CD4-positive, alpha-beta T cell treated with Interferon alpha-2 for 1 hour (primary cell): ENCODE measurements at places on chromosomes 4 and X.

- no peak for DNase-seq
These were observed 93.2 kb downstream of the ARSF start for GRCh38 chrX:3134316-3134945.

GRCh38 chr4:134470544-134470943 lies 269.0 kb upstream of the PABPC4L start:
- no peak for DNase-seq

DNA sequence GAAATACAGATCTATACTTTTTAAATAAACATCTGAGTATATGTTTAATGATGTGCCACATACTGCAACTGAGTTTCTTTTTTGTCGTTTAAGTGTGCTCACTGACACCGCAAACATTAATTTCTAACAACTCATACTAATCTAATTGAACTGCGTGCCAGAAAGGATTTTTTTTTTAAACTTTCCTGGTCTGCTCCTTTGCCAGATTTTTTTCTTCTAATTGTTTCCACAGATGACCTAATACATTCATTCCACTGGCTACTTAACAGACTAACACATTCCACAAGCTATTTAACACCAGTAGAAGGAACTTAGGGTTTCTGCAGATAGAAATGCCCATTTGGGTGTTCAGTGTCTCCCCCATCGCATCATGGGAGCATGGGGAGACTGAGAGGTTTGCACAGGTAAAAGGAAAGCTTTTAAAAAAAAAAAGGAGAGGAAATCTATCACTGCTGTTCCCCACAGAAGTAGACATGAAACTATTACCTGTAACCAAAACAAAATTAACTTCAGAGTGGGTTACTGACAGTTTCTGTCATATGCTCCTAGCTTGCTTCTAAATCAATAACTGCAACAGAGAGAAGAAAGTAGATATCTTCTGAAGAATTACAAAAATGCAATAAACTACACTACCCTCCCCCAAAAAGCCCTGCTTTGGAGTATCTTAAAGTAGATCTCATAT lies 31.6 kb downstream of the SH3KBP1 start:
- DNase-seq = no peak

- DNase-seq = no peak
These were observed 280.4 kb downstream of the KLHL4 start for GRCh38 chrX:87798039-87798438.

- no peak for DNase-seq
These were observed 24.1 kb downstream of the FGFRL1 start for GRCh38 chr4:1035510-1035909.

DNA sequence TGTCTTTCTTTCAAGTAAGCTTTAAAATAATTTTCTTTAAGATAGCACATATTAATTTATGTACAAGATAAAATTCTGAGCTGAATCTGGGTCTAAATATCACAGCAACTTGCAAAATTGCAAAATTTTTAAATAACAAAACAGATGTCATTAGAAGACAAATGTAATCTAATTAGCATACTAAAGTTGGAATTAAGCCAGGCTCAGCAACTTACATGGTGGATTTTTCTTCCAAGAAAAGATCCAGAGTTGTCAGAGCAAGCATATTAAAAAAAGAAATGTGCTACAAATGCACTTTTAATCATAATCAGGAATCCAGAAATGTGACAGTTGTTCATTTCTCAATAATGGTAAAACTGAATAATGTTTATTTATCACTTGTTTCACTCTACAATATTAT lies 906.9 kb upstream of the INTU start:
- no peak for DNase-seq
